Suppressor macrophage treated with lipopolysaccharide for 1 hour (primary cell): ENCODE measurements at places on chromosomes 6 and 20.

GRCh38 chr6:121619987-121620740, 184.7 kb downstream of the GJA1 start:
- no peak for DNase-seq

GRCh38 chr6:156783958-156784357, 6.8 kb downstream of the ARID1B start:
- no peak for DNase-seq

DNA sequence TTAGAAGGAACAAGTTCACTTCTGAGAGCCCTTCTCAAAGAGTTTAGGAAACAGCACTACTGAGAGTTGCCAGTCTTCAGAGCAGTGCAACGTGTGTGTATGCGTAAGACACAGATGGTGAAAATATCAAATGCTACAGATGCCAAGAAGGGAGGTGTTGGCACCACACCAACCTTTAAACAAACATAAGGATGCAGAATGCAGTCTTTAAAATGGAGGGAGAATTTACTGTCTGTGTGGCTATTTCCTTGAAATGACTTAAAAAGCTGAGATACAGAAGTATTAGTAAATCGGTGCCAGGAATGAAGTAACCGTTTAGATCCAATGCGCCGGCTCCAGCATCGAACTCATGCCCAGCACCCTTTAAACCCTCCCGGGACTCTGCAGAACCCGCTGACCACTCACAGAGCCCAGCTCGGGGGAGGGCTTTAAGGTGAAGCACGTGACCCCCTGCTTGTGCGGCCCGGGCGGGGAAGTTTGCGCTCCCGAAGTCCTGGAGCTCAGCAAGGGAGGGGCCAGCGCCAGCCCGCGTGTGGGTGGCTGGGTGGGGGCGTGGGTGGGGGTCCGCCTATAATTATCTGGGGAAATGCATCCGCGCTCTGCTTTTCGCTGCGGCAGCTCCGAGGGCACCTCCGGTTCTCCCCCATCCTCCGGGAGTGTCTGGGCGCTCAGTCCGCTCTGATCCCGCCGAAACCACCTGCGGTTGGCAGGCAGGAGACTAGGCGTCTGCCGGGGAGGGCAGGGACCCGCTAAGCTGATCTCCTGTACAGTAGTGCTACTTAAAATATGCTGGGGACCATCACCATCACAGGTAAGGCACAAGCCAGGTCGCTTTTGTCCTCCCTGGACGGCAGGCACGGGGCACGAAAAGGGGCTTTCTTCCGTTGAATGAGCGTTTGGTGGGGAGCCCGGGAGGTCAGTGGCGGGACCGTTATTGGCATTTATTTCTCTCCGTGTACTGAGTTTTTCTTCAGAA, 66.0 kb downstream of the ZBTB2 start:
- DNase-seq: peak; percentile 61

DNA sequence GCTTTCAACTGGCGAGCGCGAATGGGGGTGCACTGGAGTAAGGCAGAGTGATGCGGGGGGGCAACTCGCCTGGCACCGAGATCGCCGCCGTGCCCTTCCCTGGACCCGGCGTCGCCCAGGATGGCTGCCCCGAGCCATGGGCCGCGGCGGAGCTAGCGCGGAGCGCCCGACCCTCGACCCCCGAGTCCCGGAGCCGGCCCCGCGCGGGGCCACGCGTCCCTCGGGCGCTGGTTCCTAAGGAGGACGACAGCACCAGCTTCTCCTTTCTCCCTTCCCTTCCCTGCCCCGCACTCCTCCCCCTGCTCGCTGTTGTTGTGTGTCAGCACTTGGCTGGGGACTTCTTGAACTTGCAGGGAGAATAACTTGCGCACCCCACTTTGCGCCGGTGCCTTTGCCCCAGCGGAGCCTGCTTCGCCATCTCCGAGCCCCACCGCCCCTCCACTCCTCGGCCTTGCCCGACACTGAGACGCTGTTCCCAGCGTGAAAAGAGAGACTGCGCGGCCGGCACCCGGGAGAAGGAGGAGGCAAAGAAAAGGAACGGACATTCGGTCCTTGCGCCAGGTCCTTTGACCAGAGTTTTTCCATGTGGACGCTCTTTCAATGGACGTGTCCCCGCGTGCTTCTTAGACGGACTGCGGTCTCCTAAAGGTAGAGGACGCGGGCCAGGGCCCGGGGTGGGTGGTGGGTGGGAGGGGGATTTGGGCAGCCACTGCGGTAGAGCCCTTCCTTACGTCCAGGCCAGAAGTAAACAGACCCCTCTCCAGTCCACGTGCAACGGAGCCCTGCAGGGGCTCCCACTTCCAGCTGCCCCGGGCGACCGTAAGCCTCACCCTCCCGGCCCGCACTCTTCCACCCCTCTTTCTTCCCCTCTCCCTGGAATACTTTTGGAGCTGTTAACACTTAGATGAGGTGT, 998 bp downstream of the BMP2 start:
- DNase-seq: peak; percentile 79

DNA sequence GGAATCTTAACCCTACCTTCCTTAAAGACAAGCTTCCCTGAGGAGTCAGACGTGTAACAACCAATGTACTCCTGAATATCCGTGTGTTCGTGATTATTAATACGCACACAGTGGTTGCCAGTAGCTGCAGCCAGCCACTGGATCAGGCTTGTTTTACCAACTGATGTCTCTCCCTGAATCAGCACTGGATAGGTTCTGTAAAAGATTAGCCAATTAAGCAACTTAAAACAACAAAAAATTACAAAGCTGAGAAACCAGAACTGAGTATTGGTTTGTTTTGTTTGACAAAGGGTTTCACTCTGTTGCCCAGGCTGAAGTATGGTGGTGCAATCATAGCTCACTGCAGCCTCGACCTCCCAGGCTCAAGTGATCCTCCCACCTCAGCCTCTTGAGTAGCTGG, 69.3 kb downstream of the MDN1 start:
- DNase-seq: no peak

DNA sequence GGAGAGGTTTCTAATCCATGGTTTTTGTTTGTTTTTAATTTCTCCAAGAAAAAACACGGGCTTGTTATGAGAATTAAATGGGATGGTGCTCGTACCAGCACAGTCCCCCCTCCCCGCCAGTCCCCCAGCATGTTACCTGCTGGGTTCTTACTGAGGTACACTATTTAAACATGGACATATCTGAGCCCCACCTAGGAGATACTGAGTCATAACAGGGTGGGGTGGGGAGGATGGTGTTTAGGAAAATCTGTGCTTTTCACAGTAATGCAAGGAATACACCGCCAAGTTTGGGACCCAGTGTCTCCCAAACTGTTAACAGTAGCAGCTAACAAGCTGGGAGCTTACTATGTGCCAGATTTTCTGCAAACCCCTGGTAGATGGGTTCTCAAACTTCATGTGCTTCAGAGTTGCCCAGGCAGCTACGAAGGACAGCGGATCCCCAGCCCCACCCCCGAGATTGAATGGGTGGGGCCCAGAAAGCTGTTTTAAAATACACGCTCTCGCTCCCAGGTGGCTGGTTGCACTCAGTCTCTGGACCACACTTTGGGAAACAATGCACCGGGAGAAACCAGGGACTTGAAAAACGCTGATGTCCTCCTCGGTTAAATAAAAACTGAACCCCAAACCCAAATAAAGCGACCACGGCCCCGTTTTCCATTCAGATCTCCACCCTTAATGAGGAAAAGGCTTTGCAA, 995 bp downstream of the ZFP64 start:
- peak; percentile 29 for DNase-seq

- no peak for DNase-seq
Observed at GRCh38 chr6:145241039-145241438, 494.3 kb downstream of the EPM2A start.

- no peak for DNase-seq
Observed at GRCh38 chr6:136333824-136334464, 44.3 kb upstream of the BCLAF1 start.

DNA sequence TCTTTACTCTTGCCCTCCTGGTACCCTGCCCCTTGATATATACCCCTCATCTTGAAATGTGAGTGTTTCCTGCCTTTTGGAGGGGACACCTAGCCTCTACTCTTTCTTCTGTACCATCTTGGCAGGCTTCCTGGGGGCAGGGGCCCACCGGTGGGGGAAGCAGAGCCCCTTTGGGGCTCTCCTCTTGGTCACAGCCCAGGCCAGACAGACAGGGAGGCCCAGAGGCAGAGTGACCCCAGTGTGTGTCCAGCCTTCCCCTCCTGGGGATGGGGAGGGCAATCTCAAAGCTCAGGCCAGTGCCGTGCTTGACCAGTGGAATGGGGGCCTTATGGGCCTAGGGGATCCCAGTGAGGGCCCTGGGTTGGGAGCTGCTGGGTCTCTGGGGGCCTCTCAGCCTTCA, 3.6 kb downstream of the ADAM33 start:
- DNase-seq: no peak

- no peak for DNase-seq
Observed at GRCh38 chr20:46784436-46785127, 75.1 kb downstream of the SLC2A10 start.

DNA sequence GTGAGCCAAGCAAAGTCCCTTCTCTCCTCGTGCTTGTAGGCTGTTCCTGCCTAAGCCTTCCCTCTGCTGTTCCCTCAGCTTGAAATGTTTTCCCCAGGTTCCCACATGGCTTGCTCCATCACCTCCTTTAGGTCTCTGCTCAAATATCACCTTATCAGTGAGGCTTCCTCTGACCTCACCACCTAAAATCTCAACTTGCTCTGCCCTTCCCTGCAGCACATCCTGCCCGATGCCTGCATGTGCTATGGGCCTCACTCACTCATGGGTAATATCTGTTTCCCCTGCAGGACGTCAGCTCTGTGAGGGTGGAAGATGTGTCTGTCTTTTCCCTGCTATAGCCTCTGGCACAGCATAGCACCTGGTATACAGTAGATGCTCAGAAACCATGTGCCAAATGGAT, 29.9 kb upstream of the FKBP1A start:
- DNase-seq: no peak

DNA sequence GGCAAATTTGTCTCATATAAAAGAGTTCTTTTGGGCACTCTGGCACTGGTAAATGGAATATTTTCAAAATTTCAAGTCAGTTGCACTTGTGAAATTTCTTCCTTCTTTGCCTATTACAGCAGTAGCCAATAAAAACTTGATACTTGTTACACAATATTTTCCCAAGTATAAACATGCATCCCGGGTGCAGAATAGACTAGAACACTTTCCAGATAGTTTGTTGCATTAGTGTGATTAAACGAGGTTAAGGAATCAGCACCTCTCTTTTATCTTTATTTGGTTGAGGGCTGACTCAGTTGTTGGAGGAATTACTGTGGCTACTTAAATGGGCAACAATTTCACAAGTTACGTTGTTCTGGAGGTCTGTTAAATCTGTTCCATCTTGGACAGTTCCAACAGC, 467.5 kb downstream of the CDKAL1 start:
- no peak for DNase-seq

DNA sequence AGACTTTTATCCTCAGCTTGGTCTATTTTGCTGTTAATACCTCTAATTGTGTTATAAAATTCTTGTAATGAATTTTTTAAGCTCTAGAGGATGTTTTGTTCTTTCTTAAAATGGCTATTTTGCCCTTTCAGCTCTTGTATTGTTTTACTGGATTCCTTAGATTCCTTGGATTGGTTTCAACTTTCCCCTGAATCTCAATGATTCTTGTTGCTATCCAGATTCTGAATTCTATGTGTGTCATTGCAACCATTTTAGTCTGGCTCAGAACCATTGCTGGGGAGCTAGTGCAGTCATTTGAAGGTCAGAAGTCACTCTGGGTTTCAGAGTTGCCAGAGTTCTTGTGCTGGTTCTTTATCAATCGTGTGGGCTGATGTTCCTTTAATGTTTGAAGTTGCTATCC, 37.1 kb downstream of the OTOR start:
- DNase-seq: no peak

- peak; percentile 75 for DNase-seq
Observed at GRCh38 chr20:44702776-44703175, 12.4 kb upstream of the CCN5 start.

- no peak for DNase-seq
Observed at GRCh38 chr6:115060581-115060980, 717.8 kb upstream of the HS3ST5 start.

DNA sequence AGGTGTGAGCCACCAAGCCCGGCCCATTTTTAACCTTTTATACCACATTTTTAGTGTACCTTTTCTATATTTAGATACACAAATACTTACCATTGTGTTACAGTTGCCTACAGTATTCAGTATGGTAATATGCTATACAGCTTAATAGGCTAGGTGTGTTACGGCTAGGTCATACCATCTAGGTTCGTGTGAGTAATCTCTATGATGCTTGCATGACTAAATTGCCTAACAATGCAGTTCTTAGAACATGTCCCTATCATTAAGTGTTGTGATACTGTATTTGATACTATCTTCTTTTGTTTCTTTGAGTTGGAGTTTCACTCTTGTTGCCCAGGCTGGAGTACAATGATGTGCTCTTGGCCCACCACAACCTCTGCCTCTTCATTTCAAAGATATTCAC, 387.7 kb upstream of the SASH1 start:
- no peak for DNase-seq

- no peak for DNase-seq
Observed at GRCh38 chr6:5112066-5112799, 27.1 kb downstream of the PPP1R3G start.

- no peak for DNase-seq
Observed at GRCh38 chr20:25314497-25315417, 66.9 kb downstream of the PYGB start.

DNA sequence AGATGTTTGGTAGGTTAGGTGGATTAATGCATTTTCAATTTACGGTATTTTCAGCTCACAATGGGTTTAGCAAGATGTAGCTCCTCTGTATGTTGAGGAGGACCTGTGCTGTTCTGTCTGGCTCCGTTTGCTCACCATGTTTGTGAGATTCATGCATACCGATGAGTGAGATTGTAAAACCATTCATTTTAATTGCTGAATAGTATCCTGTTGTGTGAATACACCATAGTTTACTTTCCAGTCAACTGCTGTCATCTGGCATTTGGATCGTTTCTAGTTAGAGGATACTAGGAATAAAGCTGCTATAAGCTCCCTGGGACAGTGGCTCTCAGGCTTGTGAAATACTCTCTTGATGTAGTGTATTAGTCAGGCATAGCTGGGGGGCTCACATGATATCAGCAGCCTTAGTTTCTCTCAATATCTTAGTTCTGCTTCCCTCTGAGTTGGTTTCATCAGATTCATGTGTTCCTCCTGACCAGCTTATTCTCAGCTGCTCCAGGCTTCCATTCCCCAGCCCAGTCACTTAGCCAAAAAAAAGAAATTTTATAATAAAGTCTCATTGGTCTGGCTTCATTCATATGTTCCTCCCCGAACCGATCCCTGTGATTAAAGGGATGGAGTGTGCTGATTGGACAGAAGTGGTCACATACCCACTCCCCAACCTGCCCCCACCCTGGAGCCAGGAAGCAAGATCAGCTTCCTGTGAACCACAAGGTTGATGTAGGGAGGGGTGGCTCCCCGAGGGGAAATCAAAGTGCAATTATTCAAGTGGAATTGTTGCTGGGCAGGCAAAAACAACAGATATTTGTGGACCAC, 10.9 kb upstream of the B4GALT5 start:
- DNase-seq: peak; percentile 79

- peak; percentile 77 for DNase-seq
Observed at GRCh38 chr6:137823826-137824555, 43.1 kb upstream of the TNFAIP3 start.

- DNase-seq: no peak
Observed at GRCh38 chr20:44412402-44413144, 57.1 kb downstream of the HNF4A start.

GRCh38 chr6:159038914-159039884, 5.6 kb downstream of the TAGAP start:
- peak; percentile 95 for DNase-seq
